ENCODE measurements at places on chromosomes 7 and 10.
A peak's percentile ranks its signal among the peaks of the same experiment; 100 is the strongest.

DNA sequence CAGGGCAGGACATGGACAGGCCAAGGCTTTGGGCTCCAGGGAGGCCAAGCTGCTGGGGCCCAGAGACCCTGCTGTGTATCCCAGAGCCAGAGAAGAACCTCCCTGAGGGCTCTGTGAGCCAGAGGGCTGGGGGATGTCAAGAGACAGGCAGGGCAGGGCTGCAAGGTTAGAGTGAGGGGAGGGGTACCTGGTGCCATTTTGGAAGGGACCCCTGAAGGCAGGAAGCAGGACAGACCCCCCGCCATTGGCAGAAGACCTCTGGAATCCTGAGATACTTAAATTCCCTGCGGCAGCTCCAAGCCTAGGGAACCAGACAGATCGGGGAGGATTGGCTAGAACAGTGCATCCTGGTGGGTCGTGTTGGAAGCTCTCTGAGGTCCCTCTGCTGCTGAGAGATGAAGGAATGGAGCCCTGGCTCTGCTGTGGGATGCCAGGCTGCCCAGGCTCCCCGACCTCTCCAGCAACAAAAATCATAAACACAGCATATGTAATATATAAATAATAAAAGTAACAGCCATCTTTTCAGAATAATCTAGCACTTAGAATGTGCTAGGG is 75.0 kb downstream of the LHPP start:
- DNase-seq, result no peak

- DNase-seq, result no peak
Measured at GRCh38 chr7:102050864-102051460, 233.5 kb downstream of the CUX1 start.

DNA sequence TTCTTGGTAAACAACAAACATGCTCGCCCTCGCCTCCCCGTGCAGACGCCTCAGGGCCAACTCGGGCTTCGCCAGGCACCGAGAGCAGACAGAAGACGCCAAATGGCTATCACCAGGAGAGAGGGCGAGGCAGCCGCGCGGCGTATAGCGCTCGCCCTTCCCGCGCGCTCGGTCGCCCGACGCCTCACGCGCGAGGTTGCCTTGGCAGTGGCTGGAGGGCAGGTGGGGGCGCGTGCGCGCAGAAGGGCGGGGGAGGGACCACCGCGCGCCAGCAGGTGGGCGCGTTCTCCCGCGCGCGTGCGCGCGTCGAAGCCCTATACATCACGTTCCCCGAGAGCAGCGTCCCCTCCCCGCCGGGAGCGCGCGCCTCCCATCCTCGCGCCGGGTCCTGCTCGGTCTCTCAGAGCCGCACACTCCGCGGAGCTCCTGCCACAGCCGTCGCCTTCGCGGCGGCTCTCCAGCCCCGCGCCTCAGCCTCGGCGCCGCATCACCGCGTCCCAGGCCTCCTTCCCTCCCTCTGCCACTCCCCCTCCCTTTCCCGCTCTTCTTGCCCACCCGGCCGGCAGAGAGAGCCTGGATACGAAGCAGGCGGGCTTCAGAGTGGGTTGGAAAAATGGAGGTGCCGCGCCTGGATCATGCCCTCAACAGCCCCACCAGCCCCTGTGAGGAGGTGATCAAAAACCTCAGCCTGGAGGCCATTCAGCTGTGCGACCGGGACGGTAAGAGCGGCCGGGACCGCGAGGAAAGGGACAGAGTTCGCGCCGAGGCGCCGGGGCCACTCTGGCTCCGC is at the start of gene PHYHIPL:
TSS of gene PHYHIPL (plus strand) at position 403 of the 790 bp plus-strand sequence. CDS start at position 614, 211 bp downstream.
- peak; percentile 34 for DNase-seq

- no peak for DNase-seq
Measured at GRCh38 chr7:128191136-128191844, 49.8 kb upstream of the LEP start.

GRCh38 chr7:20211376-20211775 is 5.8 kb downstream of the MACC1 start:
- DNase-seq, result no peak

GRCh38 chr7:26332698-26333097 is 41.0 kb downstream of the SNX10 start:
- DNase-seq, result no peak

- peak; percentile 54 for DNase-seq
Measured at GRCh38 chr10:12381536-12382156, 32.3 kb downstream of the CAMK1D start.

- no peak for DNase-seq
Measured at GRCh38 chr7:22252936-22253536, 103.9 kb downstream of the RAPGEF5 start.

- no peak for DNase-seq
Measured at GRCh38 chr10:80896076-80896475, 358.4 kb downstream of the SH2D4B start.

DNA sequence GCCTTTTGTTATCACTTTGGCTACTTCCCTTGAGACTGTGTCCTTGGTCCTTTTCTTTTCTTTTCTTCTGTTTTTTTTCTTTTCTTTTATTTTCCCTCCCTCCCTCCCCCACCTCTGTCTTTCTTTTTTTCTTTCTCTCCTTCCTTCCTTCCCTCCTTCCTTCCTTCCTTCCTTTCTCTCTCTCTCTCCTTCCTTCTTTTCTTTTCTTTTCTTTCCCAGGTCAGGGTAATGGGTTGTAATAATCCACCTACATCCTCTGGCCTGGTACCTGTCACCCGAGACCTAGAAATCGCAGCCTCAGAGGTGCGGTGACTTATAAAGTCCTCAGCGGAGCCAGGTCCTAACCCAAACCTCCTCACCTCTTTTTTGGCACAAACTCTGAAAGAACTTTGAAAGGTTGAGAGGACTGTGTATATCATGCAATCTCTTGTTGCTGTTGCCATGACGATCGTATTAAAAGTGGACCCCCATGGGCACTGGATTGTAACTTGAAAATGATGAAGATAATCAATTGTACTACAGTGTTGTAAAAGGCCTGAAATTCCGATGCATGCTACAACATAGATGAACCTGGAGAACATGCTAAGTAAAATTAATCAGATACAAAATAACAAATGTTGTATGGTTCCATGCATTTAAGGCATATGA is 140.7 kb upstream of the AGK start:
- no peak for DNase-seq

DNA sequence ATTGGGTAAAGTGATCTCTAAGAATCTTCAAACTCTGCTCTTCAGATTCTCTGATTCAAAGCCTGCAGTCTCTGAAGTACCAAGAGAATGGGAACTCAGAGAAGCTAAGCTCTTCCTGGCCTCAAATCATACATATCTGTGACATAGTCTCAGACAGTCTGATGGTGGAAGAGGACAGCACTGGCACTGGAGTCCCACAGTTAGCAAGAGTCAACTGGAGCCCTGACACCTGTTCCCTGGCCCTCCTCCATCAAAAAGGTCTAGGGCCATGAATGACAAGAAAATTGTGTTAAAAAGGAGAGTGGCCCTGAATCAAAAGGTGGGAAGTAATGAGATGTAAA is 37.7 kb downstream of the PRSS2 start:
- no peak for DNase-seq

DNA sequence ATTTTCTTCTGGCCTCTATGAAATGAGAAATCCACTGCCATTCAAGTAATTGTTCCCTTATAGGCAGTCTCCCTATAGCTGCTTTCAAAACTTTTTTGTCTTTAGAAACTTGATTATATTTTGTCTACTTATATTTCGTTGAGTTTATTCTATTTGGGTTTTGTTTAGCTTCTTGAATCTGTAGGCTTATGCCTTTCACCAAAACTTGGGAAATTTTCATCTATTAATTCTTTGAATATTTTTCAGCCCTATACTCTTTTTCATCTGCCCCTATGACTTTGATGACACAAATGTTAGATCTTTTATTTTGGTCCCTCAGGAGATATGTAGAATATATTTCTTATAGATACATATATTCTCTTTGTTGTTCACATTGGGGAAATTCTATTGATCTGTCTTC is 48.3 kb upstream of the HHEX start:
- no peak for DNase-seq

DNA sequence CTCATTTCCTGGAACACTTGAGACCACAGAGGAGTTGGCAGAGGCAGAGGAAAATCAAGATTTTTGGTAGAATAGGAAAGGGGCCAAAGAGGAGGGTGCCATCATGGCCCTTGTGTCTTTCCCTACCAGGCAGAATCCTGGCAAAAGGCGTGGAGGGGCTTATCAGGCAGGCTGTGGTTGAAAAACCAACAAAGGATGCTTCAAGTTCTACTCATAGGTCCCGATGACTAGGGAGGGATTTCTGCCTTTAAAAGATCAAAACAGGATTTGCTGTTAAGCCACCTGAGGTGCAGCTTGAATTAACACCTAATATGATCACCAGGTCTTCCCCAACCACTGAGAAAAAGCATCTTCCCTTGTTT is 45.7 kb downstream of the BPGM start:
- no peak for DNase-seq

DNA sequence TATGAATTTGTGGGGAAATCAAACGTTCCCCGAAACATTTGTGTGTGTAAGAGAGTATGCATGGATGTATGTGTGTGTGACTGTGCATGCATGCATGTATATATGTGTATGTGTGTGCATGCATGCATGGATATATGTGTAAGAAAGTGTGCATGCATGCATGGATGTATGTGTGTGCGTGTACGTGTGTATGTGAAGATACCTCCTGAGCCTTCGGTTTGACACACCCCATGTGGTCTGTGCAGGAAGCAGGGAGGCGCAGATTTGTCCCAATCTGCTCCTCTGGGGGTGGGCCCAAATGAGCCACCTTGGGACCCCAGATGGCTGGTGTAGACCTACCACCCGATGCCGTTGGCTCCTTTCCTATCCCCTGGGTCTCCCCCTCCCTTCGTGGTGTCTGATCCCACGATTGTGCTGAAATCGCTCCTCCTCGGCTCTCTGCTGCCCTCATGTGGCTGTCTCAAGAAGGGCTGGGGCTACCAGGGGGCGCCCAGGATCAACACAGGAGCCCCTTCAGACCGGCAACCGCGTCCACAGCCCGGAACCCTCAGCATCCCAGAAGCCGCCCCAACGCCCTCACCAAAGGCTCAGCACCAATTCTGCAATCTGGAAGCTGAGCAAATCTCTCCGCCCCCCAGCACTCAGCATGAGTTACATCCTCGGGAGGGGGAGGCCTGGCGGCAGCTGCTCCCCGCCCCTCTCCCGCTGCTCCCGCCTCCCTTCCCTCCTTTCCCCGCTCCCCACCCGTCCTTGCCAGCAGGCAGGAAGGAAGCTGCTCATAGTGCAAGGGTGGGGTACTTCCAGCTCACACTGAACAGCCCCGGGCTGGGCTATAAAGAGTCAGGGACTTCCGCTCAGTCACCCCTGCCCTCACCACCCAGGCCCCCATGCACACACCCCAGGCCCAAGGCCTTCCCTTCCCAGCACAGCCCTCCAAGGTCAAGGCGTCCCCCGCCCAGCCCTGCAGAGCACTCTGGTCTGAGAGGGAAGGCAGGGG is 2.3 kb upstream of the NOS3 start:
- DNase-seq, result peak; percentile 60

GRCh38 chr10:131556897-131557495 is 245.5 kb upstream of the TCERG1L start:
- no peak for DNase-seq

DNA sequence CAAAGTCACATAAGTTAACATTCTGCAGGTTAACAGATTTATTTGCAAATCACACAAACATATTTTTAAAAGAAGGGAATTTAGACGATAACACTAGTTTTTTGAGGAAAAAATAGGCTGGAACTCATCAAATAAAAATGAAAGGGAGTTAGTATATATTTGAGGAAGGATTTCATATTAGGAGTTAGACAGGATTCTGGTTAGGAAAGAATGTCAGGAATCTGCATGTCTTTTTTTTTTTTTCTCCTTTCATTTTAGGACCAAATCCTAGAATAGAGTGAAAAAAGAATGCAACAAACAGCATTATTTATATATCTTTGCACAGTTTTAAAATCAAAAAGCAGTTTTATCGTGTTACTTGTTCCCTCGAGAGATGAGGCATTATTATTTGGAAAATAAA is 8.9 kb upstream of the TRDMT1 start:
- DNase-seq, result no peak

GRCh38 chr10:124918906-124919305 is 23.0 kb upstream of the ZRANB1 start:
- DNase-seq, result no peak

DNA sequence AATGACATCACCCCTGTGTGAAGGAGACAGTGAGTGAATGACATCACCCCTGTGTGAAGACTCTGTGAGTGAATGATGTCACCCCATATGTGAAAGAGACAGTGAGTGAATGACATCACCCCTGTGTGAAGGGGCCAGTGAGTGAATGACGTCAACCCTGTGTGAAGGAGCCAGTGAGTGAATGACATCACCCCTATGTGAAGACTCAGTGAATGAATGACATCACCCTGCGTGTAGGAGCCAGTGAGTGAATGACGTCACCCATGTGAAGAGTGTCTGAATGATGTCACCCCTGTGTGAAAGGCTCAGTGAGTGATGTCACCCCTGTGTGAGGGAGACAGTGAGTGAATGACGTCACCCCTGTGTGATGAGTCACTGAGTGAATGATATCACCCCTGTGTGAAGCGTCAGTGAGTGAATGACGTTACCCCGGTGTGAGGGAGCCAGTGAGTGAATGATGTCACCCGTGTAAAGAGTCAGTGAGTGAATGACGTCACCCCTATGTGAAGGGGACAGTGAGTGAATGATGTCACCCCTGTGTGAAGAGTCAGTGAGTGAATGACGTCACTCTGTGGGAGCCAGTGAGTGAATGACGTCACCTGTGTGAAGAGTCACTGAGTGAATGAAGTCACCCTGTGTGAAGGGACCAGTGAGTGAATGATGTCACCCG is 478.1 kb downstream of the PTPRN2 start:
- no peak for DNase-seq

DNA sequence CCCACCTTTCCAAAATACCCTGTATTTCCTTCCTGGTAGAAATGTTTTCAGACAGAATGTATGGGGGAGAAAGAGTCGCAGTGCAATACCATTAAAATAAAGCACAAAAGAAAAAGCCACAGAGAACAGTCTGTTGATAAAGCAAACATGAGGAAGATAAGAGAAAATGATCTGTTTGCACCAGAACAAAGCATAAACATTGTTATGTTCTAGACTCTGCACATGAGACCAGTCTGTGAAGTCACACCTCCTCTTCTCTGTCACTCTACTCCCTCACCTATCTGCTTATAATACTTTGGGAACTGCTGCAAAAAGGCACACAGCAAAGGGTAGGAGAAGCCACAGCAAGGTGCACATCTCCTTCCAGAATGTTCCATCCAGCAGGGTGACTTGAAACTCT is 67.2 kb upstream of the LRGUK start:
- DNase-seq, result no peak

GRCh38 chr10:77441353-77442166 is 196.0 kb downstream of the KCNMA1 start:
- no peak for DNase-seq

DNA sequence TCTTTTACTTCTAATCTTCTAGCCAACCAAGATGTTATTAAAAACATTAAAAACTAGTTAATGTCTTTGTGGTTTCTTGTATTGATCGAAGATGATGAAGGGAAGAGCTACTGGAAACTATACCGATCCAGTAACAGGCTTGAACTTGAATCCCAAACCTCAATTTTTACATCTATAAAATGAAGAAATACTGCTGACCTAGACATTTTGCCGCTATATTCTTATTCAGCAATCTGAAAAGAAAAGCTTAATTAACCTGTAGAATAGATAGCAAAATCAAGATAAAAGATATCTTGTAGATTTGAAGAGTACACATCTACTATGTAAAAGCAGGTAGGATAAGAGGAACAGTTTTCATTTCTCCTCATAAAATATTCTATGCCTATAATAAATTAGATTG is 326.1 kb upstream of the LRRN3 start:
- DNase-seq, result no peak

- no peak for DNase-seq
Measured at GRCh38 chr7:37439653-37440026, 9.0 kb downstream of the ELMO1 start.

GRCh38 chr7:36949711-36950600 is 225.7 kb upstream of the AOAH start:
- peak; percentile 55 for DNase-seq

- DNase-seq, result no peak
Measured at GRCh38 chr10:132803416-132804210, 17.7 kb upstream of the NKX6-2 start.
